GM12891 (cell line): ENCODE measurements at places on chromosomes 5 and 9.
A peak's percentile ranks its signal among the peaks of the same experiment; 100 is the strongest.

DNA sequence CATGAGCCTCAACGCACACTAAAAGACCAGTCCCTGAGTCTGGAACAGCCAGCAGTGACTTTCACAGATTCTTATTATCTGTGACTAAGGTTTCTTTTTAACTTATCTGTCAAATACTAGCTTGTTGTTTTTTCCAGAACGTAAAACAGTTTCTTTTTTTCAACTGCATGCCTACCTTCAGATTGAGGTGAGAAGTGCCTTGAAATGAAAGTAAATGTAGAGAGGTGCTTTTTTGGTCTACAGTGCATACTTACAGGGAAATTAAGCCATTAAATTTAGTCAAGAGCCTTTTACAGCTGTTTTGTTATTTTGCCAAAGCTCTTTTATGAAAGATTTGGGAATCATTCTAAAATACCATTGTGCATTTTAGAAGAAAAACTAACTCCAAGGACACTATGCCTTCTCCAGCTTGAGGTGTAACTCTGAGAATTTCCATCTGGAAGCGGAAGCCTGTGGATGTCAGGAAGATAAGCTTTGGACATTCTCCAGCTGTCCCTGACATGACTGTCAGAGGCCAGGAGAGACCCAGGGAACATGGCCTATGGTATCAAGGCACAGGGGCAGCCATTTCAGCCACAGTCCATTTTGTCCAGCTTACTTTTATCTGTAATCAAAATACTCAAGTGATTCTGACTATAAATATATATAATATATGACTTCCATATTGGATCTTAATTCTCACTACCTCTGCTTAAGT lies 230.3 kb downstream of the GLIS3 start:
- DNase-seq = no peak

DNA sequence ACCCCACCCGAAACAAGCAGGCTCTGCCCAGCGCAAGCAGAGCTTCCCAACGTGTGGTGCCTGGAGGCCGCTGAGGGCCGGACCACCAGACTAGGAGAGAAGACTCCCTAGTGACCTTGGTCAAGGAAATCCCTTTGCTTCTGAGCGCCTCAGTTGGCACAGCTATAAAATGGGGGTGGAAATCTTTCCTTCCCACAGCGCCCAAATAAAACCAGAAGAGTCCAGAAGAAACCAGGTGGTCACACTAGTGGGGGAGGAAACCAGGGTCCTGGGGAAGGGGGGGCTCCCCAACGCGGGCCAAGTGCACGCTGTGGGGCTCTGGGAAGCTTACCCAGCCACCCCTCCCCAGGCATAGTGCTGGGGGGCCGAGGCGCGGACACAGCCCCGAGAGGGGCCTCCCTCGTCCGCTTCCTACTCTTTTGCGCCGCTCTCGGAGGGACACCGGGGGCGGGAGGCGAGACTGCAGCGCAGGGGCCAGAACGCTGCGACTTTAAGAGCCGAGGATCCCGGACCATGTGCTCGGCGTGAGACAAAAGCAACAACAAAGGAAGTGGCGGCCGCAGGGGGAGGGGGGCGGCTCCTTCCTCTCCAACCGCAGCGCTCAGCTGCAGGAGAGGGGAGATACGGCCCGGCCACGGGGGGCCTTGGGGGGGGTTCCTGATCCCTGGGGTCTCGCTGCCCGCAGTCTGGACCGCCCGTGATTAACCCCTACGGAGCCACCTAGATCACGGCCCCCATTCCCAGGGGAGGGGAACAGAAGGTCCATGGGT lies 885 bp downstream of the RNF44 start:
- DNase-seq = peak; percentile 78

GRCh38 chr9:77793849-77794248 lies 145.7 kb upstream of the GNA14 start:
- no peak for DNase-seq

DNA sequence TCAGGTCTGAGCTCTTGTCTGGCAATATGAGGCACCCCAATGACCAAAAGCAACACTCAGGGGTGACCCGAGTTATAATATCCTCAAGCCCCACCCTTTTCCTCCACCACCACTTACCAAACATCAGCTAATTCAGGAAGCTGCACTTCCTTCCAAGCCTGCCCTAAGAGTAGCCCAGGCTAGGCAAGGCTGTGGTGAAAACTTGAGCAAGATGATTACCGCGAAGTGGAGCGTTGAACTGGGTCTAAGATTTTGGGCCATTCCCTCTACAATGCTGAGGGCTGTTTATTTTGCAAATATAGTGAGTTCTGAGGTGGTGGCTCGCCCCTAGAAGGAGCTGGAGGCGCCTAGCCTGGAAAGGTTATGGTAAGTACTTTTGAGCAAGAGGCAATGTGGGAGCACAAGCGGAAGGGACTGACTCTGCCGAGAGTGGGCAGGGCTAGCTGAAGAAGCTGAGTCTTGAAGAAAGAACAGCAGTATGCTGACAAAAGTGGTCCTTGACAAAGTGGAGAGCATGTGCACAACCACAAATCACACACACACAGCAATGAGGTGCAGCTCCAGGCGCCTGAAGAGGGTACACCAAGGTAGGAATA lies at the start of gene HK3:
TSS of gene HK3 (minus strand) at position 51 of the 596 bp plus-strand sequence. CDS start 3,187 bp downstream, outside the sequence.
- DNase-seq = no peak

DNA sequence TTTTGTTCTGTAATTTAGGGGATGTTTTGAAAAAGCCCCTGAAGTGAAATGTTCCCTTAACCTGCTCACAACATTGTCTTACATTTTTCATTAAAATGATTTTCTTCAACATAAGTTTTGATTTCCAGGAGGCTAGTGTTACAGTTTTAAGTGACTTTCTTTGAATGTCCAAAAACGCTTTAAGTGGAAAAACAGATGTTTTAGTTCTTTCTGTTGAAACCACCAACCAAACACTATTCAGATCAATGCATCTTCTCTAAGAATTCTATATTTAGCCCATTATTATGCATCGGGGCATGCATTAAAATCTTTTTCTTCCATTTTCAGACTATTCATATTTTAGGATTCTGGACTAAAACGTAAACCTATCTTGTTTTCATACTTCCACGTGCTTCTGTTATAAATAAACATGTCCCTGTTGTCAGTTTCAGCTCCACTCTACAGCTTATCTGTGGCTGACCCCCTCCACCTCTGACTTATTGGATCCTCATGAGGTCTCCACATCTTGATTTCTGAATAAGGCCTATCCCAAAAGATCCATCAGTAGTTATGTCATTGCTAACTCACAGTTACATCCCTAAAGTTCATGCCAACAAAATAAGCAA lies 882.3 kb upstream of the SEMA6A start:
- DNase-seq = no peak

- no peak for DNase-seq
Measured at GRCh38 chr5:35269006-35269405, 38.7 kb upstream of the PRLR start.

DNA sequence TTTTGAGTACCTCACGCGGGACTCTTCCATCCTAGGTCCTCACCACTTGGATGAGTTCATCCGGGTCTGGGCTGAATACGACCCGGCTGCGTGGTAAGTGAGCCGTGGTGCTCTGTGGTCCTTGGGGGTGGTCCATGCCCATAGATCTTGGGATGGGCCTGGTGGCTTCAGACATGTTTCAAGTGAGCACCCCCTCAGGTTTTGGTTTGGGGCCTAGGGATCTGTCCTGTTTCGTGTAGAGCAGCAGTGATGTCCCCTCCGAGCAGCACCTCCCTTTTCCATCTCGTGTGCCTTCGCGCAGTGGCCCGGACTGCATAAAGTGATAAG lies 218.9 kb downstream of the CACNA1B start:
- DNase-seq = no peak
